HEK293T (cell line): ENCODE measurements at places on chromosomes 13 and 19.

- peak; percentile 35 for DNase-seq
These were observed 265.2 kb upstream of the SGCG start for GRCh38 chr13:22915442-22916082.

GRCh38 chr13:74251778-74252519 lies 117.7 kb upstream of the KLF12 start:
- DNase-seq, result no peak

- no peak for DNase-seq
These were observed 437.7 kb downstream of the TSHZ3 start for GRCh38 chr19:30911491-30911890.

DNA sequence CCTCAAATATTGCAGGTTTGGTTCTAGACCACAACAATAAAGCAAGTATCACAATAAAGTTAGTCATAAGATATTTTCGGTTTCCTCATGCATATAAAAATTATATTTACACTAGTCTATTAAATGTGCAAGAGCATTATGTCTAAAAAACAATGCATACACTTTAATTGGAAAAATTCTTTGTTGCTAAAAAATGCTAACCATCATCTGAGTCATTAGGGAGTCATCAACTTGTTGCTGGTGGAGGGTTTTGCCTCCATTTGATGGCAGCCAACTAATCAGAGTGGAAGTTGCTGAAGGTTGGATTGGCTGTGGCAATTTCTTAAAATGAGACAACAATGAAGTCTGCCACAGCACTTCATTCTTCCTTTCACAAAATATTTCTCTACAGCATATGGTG lies 422.3 kb upstream of the GPC6 start:
- DNase-seq, result no peak

DNA sequence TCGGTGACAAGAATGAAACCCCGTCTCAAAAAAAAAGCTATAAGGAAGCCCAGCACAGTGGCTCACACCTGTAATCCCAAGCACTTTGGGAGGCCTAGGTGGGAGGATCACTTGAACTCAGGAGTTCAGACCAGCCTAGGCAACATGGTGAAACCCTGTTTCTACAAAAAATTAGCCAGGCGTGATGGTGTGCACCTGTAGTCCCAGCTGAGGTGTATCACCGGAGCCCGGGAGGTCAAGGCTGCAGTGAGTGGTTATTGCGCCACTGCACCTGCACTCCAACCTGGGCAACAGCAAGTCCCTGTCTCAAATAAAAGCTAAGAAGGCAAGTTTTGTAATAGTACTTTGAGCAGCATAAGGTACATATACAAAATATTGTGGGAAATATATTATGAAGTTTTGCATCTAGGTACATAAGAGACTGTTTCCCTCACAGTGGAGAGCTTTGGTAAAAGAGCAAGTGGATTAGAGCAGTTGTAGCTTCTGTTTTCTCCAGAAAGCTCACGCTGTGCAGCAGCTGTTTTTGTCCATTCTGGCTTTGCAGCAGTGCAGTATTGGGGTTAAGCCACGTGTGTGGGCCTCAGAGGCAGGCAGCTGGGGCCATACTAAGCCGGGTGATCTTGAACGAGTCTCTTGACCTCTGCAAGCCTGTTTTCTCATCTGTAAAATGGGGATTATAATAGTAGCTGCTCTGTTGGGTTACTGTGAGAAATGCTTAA lies 35.4 kb downstream of the ARHGAP35 start:
- DNase-seq, result no peak

DNA sequence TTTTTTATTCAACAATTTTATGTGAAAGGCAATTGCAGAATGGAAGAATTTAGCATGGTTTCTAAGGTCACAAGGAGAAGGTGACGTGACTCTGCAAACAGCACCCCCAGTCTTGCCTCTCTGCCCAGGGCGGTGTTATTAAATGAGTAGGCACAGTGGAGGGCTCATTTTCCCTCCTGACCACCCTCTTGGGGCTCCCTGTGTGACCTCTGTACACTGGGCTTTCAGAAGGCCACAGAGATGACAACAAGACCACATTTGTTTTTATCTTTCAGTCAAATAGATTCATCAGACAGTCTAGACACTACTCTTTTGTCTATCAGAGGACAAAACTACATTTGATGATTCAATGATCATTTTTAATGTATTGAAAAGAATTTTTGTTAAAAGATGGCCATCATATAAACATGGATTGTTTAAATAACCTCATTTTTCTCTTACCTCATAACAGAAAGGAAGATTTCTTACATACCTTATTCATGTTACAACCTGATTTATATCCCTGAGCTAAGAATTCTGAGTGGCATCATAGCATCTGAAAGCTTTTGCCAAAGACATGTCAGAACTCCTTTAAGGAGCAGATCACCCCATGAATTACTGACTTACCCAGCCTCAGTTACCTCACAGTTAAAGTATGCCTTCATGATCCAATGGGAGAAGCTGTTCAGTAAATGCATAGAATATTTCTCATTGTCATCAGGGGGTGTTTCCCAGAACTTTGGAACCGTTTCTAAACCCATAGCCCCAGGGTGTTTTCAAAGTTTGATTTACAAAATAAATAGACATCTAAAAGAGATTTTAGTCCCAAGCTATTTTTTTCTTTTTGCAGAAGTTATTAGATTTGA lies 184.0 kb upstream of the RFC3 start:
- no peak for DNase-seq

GRCh38 chr19:2811735-2812413 lies 7.8 kb upstream of the ZNF554 start:
- no peak for DNase-seq

GRCh38 chr13:82291852-82292251 lies 1590.4 kb downstream of the SLITRK1 start:
- no peak for DNase-seq

DNA sequence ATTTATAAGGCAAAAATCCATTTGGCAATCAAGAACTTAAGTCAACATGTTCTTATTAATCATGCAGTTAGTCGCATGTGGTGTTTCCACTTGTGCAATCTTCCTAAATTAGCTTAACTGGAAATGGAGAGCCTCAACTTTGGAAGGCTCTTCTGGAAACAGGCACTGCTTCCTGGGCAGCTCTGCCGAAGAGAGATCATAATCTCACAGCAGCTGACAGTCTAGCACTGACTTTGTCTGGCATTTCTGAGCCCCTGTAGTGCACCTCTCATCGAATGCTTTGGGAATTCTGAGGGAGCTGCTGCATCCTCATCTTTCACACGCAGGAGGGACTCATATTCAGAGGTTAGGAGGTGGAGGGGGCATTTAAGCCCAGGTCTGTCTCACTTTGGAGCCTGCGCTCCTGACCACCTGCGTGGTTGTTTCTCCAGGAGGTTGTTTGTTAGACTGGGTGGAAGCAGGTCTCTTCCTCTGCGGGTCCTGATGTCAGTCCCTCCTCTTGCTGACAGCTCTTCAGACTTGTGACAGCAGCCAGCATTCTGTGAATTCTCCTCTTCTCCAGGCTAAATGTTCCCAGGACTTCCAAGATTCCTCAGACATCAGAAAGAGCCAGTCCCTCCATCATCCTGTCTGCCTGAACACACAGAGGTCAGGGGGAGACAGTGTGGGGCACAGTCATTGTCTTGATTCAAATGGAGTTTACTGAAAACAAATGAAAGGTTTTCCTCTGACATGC lies 100.4 kb upstream of the GJB6 start:
- DNase-seq, result no peak

DNA sequence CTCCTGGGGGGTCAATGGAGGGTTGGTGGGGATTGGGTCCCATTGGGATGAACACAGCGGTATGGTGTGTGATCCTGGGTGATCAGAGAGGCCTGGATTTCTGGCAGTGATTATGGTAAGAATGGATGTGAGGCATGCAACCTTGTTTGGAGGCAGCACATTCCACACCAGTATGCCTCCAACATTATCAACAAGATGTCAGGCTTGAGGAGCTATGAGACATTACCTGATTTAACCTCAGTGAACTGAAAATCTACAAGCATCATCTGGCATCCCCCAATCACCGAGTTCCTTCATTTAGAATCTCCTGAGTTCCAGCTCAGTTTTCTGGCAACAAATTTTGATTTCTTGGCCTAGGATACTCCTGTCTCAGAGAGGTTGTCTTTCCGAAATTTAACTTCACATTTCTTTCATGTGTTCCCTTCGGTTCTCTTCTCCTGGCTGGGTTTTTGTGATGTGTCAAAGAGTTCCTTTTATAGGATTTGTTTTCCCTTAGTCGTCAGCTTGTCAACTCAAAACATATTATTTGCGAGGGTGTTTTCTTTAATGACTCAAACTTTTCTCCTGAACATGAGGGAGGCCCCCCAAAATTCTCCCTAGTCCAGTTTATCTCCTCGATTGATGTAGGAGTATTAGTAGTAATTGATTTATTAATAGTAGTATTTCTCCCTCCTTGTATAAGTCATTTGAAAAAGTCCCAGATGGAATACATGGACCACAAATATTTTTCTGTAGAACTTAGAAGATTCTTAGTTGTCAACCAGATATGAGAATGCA lies 56.0 kb upstream of the FLT1 start:
- DNase-seq, result no peak

GRCh38 chr13:81987159-81987558 lies 1646.2 kb upstream of the SPRY2 start:
- DNase-seq, result peak; percentile 33

GRCh38 chr13:59304596-59304995 lies 859.1 kb downstream of the DIAPH3 start:
- no peak for DNase-seq

- DNase-seq, result no peak
These were observed 16.3 kb downstream of the EPS15L1 start for GRCh38 chr19:16455489-16455888.

DNA sequence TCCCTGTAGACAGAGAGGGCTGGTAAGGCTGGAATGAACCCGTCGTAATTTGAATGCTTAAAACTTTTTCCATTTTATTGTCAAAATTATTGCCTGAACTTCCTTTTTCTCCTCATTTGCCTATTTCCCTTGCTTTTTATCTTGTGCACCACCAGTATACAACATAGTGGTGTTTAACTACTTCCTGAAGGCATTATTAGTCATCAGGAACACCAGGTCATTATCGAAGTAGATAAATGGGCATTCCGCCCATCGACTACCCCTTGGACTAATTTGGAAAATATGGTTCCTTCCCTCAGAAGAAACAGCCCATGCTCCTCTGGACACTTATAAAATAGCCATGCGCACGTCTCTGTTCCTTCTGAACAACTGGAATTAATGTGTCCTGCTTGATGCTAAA lies 232.1 kb downstream of the TM9SF2 start:
- DNase-seq, result no peak

DNA sequence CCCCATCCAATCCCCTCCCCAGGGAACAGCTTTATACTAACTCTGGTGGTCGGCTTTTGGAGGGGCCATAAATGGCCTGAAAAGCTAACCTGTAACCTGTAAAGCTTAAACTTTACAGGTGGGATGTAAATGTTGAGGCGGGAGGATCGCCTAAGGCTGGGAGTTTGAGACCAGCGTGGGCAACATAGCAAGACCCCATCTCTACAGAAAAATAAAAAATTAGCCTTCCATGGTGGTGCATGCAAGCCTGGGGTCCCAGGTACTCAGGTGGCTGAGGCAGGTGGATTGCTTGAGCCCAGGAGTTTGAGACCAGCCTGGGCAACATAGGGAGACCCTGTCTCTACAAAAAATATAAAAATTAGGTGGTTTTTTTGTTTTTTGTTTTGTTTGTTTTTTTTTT lies 18.5 kb downstream of the CARM1 start:
- DNase-seq, result no peak

DNA sequence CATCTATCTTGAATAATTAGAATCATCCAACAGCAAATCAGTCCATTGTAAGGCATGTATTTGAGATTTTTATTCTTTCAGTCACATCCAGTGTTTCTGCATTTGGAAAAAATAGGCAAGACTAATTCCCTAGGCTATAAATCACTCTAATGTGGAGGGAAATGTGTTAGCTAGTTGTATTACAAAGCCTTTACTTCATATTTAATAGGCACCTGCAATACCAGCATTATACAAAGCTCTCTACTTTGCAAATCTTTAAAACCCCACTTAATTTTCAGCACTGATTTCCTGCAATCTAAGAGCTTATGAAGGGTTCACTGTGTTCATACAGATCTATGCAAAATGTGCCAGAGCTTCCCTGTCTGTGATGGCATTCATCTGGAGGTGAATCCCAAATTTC lies 12.3 kb downstream of the PCDH9 start:
- no peak for DNase-seq

GRCh38 chr13:51843529-51843928 lies 1.4 kb downstream of the TMEM272 start:
- DNase-seq, result no peak

- no peak for DNase-seq
These were observed 2.2 kb upstream of the RINL start for GRCh38 chr19:38880076-38880881.

DNA sequence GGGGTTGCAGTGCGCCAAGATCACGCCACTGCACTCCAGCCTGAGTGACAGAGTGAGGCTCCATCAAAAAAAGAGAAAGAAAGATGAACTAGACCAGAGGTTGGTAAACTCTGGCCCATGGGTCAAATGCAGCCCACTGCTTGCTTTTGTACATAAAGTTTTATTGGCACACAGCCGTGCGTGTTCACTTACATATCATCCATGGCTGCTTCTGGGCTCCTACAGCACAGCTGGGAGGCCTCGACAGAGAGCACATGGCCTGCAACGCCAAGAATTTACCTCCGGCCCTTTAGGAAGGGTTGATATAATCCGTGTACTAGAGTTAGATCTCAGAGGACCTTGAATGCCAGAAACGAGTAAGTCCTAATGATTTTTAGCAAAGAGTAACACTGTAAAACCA lies 46.0 kb downstream of the GNG7 start:
- no peak for DNase-seq

GRCh38 chr19:14059093-14059480 lies 2.8 kb downstream of the PALM3 start:
- peak; percentile 56 for DNase-seq

- no peak for DNase-seq
These were observed 2.1 kb upstream of the ZNF578 start for GRCh38 chr19:52451241-52451640.

DNA sequence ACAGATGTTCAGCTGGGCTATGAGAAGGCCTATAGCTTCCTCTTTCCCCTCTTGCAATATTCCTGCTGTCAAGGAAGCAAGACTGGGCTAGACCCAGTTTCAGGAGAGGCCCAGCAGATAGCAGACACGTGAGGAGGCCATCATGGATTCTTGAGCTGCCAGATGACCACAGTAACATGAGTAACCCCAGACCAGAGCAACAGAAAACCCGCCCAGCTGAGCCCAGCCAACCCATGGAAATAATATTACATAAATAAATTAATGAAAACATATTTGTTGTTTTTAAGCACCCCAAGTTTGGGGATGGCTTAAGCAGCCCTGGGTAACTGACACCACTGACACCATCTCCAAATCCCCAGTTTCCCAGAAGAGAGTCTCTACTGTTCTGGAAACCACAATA lies 50.2 kb upstream of the PDCD5 start:
- DNase-seq, result no peak

GRCh38 chr19:952680-953444 lies 27.0 kb downstream of the ARID3A start:
- no peak for DNase-seq
